ENCODE measurements at places on chromosomes 2 and 18. TPM values are rescaled to one million over a fixed set of nuclear protein-coding genes. Genes with fewer than 3 reads are reported as not detected.

DNA sequence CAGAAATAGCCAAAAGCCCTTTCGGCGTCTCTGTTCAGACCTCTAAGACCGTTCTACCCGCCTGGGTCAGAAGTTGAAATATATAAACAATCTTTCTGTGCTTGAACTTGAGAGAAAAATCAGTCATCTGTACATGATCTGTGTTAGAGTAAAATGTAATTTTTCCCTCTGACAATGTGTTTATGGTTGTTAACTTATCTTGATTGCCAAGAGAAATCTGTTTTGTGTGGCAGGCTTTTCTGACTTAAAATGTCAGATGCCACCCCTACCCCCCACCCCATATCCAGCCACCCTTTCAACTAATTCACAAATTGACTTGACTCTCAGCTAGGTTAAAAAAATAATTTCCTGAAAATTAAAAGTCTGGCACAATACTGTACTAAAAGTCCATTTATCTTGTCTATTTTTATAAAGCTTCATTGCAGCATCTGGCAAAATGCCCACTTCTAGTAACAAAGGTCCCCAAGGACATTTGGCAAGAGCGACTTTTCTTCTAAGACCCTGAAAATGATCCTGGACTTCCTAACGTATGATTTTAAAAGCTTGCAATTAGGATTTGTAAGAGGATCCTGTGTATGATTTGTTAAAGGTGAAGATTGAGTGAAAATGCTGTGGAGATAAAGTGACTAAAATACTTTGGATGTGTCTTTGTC, 304.2 kb downstream of the EPHA4 start:
- no peaks in the 10 kb centered on the region for H3K27me3 ChIP-seq
- no peaks in the 10 kb centered on the region for H3K36me3 ChIP-seq
- no peak overlapping the region for H3K4me3 ChIP-seq
- no peak overlapping the region for H3K27ac ChIP-seq
- DNase-seq = no peak
- no peaks in the 10 kb centered on the region for H3K4me1 ChIP-seq

GRCh38 chr2:96537066-96537733, 648 bp downstream of the ARID5A start:
- peaks cover 58% of the 10 kb centered on the region for H3K4me1 ChIP-seq
- no peaks in the 10 kb centered on the region for H3K27me3 ChIP-seq
- H3K27ac ChIP-seq = peak overlapping the region; percentile 95
- peak; percentile 92 for DNase-seq
- H3K36me3 ChIP-seq = peaks cover 9% of the 10 kb centered on the region
- peak overlapping the region; percentile 92 for H3K4me3 ChIP-seq

DNA sequence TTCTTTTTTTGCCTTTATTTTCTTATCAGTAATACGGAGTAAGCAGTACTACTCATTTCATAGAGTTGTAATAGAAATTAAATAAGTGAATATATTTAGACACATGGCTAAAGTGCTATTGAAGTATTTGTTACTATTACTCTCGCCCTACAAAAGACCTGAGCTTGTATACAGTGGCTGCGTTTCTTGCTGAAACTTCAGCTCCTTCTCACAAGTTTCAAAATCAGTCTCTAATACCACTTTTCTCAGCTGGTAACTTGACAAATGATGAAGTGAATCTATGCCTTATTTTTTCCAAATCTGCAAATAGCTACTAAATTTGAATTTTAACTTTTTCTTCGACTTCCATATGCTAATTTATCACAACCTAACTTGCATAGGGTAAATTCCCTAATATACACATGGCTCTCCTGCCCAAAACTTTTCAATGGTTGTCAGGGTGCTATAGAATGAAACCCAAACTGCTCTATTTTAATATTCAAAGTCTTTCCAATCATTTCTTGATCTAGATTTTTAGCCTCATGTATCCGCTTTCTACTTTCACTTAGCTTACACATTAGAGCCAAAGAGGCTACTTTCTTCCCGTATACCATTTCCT, 347.8 kb upstream of the GULP1 start:
- no peaks in the 10 kb centered on the region for H3K36me3 ChIP-seq
- H3K4me1 ChIP-seq = no peaks in the 10 kb centered on the region
- H3K27ac ChIP-seq = no peak overlapping the region
- no peaks in the 10 kb centered on the region for H3K27me3 ChIP-seq
- H3K4me3 ChIP-seq = no peak overlapping the region

- no peaks in the 10 kb centered on the region for H3K27me3 ChIP-seq
- H3K4me3 ChIP-seq = no peak overlapping the region
- DNase-seq = no peak
Measured at GRCh38 chr18:10368456-10369453, 85.7 kb upstream of the APCDD1 start.

- no peaks in the 10 kb centered on the region for H3K4me1 ChIP-seq
- no peak overlapping the region for H3K27ac ChIP-seq
- no peaks in the 10 kb centered on the region for H3K27me3 ChIP-seq
- DNase-seq = no peak
- peaks cover 2% of the 10 kb centered on the region for H3K36me3 ChIP-seq
Measured at GRCh38 chr18:49276680-49277079, 183.8 kb downstream of the DYM start.

DNA sequence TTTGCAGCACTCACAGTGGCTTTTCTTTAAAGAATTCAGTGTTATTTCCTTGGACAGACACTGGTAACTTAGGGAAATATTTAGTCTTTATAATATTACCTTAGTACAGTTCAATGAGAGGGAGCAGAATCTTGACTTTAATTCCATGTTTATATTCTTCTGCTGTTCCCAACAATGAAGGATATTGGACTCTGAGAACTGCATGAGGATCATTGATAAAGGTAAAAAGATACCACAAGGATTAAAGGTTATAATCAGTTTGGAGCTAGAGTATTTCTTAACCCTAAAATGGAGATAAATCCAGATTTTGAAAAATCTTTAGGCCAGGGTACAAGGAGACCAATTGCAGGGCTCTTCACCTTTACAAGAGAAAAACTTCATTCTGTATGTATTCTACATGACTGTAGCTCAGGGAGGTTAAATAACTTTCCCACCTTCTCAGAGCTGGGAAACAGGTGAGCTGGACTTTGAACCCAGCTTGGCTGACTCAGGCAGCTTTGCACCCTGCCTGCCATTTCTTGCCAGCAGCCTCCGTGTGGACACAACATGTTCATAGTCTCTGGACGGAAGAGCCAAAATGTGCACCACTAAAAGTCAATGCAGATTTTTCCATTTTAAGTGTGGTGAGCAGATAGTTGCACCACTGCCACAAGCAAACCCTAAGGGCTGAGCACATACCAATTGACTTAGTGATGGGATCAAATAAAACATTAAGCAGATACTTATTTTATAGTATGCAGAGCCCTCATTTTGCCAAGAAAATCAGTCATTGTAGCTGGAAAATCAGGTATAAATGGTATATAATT, 26.7 kb downstream of the UPP2 start:
- no peaks in the 10 kb centered on the region for H3K27me3 ChIP-seq
- H3K36me3 ChIP-seq = no peaks in the 10 kb centered on the region
- no peak overlapping the region for H3K4me3 ChIP-seq
- H3K4me1 ChIP-seq = no peaks in the 10 kb centered on the region
- H3K27ac ChIP-seq = no peak overlapping the region
- no peak for DNase-seq

- DNase-seq = no peak
- no peaks in the 10 kb centered on the region for H3K4me1 ChIP-seq
- H3K4me3 ChIP-seq = no peak overlapping the region
- no peak overlapping the region for H3K27ac ChIP-seq
- no peaks in the 10 kb centered on the region for H3K36me3 ChIP-seq
Measured at GRCh38 chr18:52437161-52437560, 97.2 kb downstream of the DCC start.

DNA sequence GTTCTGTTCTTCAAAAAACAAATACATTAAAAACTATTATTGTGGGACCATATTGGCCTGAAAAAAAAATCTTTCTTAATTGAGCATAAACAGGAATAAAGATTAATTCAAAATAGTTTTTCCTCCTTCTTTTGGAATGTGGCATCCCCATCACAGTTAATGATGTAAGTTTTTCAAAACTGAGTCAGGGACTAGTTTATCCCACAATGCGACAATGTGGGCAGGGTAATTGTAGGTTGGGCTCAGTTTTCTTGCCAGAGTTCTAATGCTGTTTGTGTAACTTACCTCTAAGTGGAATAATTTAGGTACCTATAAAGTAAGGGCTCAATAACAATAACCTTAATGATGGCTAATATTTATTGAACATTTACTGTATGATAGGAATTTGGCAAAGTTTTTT, 82.0 kb downstream of the PMS1 start:
- no peaks in the 10 kb centered on the region for H3K4me1 ChIP-seq
- no peak for DNase-seq
- no peaks in the 10 kb centered on the region for H3K27me3 ChIP-seq

- H3K27me3 ChIP-seq = no peaks in the 10 kb centered on the region
- no peaks in the 10 kb centered on the region for H3K36me3 ChIP-seq
- H3K4me3 ChIP-seq = no peak overlapping the region
- H3K4me1 ChIP-seq = no peaks in the 10 kb centered on the region
Measured at GRCh38 chr2:56630286-56630685, 446.5 kb downstream of the CCDC85A start.

- no peak overlapping the region for H3K27ac ChIP-seq
- no peak for DNase-seq
- no peaks in the 10 kb centered on the region for H3K36me3 ChIP-seq
- peaks cover 17% of the 10 kb centered on the region for H3K4me1 ChIP-seq
Measured at GRCh38 chr2:28381225-28382180, 11.2 kb upstream of the FOSL2 start.

- no peaks in the 10 kb centered on the region for H3K27me3 ChIP-seq
- no peak for DNase-seq
- no peaks in the 10 kb centered on the region for H3K4me1 ChIP-seq
- no peak overlapping the region for H3K27ac ChIP-seq
- no peaks in the 10 kb centered on the region for H3K36me3 ChIP-seq
Measured at GRCh38 chr2:23078784-23079434, 306.1 kb upstream of the KLHL29 start.

MARCHF4 gene
- 0.09 TPM for total RNA-seq

DNA sequence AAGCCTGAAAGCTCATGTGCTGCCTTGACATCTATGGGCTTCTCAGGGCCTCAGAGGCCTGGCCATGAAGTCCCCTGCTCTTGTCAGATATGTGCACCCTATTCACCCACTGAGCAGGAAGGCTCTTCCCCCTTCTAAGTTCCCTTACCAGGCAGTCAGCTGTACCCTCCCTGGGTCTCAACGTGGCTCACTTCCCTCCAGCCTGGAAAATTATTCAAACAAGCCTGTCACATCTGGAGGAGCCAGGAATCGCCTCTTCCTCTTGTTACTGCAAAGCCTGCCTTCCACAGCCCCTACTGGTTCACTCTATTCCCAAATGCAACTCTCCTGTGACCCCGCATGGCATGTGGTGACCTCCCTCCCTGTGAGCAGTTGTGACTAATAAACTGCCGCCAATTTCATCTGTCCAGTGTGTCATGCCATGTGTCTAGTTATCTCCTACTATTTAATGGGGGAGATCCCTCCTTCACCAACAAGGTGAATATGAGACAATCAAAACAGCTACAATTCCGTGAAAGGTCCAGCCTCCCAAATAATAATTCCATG, 8.4 kb upstream of the SERPINB8 start:
- H3K4me3 ChIP-seq = no peak overlapping the region
- no peak for DNase-seq
- H3K4me1 ChIP-seq = no peaks in the 10 kb centered on the region
- no peaks in the 10 kb centered on the region for H3K27me3 ChIP-seq
- no peak overlapping the region for H3K27ac ChIP-seq
- H3K36me3 ChIP-seq = no peaks in the 10 kb centered on the region

DNA sequence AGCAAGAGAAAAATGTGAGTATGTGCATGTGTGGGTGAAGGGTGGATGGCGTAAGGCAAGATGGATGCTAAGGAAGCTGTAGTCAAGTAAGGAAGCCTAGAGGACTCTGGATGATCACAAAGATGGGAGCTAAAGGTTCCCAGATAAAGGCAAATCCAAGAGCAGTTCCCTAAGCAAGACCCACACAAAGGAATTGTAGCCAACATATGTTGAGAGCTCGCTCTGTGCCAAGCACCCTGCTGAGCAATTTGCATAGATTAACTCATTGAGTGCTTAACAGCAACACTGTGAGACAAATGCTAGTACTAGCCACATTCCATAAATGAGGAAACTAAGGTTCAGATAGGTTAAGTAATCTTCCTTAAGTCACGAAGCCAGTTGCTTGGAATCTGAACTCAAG, 132.6 kb downstream of the C1D start:
- DNase-seq = no peak
- no peaks in the 10 kb centered on the region for H3K36me3 ChIP-seq
- H3K4me3 ChIP-seq = no peak overlapping the region
- H3K27ac ChIP-seq = no peak overlapping the region

- H3K36me3 ChIP-seq = no peaks in the 10 kb centered on the region
- no peaks in the 10 kb centered on the region for H3K4me1 ChIP-seq
- H3K4me3 ChIP-seq = no peak overlapping the region
- no peak for DNase-seq
Measured at GRCh38 chr2:239639421-239640185, 238.8 kb upstream of the HDAC4 start.

DNA sequence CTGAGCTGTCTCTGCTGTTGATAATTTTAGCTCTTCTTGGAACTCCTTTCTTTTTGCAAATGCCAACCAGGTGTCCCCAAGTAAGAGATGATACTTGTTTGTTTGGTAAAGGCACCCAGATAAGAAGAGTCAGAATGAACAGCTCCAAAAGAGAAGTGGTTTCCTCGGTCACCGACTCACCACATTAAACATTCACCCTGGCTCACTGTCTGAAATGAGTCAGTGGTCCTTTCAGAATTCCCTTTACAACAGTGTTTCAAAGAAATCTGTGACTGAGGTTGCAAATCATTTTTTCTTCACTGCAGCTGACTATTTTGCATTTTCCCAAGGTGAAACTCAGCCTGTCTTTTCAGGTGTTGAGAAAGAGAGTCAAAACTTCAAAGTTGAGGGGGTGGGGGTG, 16.2 kb upstream of the CXCR4 start:
- peak overlapping the region; percentile 17 for H3K27ac ChIP-seq
- H3K36me3 ChIP-seq = no peaks in the 10 kb centered on the region
- peaks cover 11% of the 10 kb centered on the region for H3K4me1 ChIP-seq
- H3K27me3 ChIP-seq = no peaks in the 10 kb centered on the region

DNA sequence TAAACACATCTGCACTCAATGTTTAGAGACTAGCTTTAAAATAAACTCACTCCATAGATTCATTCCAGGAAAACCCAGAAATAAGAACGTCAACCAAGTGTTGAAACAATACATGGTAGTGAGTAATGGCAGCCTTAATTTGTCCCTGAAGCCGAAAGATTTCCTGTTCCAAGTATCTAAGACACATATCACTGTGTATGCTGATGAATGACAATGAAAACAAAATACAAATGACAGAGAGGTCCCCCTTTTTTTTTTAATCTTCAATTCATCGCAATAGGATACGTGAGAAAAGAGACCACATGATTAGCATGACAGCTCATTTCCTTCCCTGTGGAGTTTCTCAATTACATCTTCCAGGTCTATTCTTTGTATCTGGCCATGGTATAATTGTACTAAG, 160.5 kb upstream of the STK17B start:
- H3K4me3 ChIP-seq = no peak overlapping the region
- no peaks in the 10 kb centered on the region for H3K27me3 ChIP-seq
- H3K36me3 ChIP-seq = no peaks in the 10 kb centered on the region
- H3K4me1 ChIP-seq = no peaks in the 10 kb centered on the region
- H3K27ac ChIP-seq = no peak overlapping the region
- DNase-seq = no peak
